ENCODE measurements at places on chromosomes 3 and 15.
A peak's percentile ranks its signal among the peaks of the same experiment; 100 is the strongest.

DNA sequence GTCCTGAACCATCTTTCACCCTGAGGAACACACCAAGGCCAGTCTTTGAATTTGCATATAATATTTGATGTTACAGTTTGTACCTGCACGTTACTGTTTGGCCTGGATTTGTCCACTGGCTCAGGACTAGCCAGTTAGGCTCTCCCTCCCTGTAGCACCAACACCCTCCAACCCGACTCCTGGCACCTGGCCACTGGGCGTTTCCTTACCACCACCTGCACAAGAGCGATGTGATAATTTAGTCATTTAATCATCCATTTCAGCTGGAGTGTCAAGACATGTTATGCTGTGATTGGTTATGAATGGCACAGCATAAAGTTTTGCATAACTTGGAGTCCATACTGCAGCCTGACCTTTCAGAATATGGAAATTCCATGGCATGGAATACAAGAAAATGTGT is 242.4 kb downstream of the KCNMB2 start:
- no peak for DNase-seq

- no peak for DNase-seq
Measured at GRCh38 chr3:174156200-174156599, 702.9 kb upstream of the NAALADL2 start.

DNA sequence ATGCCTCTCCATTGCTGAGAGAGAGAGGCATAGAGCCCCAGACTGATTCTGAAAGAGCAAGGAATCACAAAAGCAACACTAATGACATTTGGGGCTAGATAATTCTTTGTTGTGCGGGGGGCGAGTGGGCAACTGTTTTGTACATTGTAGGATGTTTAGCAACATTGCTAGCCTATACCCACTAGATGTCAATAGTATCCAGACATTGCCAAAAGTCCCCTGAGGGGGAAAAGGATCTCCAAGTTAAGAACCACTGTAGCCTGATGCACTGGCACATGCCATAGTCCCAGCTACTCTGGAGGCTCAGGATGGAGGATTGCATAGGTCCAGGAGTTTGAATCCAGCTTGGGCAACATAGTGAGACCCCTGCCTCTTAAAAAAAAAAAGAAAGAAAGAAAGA is 22.8 kb upstream of the GOLM2 start:
- no peak for DNase-seq

GRCh38 chr3:112514527-112515128 is 15.4 kb upstream of the BTLA start:
- no peak for DNase-seq

GRCh38 chr15:63492541-63493077 is 11.8 kb upstream of the USP3 start:
- DNase-seq = no peak

DNA sequence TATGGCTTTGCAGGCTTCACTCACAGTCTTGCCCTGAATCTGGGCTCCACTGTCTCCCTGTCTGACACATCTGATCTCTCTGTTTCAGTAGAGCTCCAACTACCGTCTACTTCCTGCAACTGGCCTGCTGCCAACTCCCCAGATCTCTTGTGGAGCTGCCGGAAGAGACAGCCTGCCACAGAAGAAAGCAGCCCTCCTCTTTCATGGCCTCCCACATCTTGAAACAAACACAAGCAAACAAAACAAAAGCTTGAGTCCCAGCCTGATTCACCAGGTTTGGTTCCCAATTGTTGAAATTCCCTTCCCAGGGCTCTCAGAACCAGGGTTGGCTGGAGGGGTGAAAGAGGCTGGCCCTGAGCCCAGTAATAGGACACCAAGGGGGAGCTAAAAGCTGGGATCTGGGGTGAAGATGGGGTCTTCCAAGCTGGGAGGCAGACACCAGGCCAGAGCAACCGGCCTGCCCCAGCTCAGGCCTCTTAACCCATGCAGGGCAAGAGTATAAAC is 55.3 kb upstream of the CA12 start:
- DNase-seq = peak; percentile 66

GRCh38 chr3:174336784-174337183 is 522.4 kb upstream of the NAALADL2 start:
- no peak for DNase-seq

DNA sequence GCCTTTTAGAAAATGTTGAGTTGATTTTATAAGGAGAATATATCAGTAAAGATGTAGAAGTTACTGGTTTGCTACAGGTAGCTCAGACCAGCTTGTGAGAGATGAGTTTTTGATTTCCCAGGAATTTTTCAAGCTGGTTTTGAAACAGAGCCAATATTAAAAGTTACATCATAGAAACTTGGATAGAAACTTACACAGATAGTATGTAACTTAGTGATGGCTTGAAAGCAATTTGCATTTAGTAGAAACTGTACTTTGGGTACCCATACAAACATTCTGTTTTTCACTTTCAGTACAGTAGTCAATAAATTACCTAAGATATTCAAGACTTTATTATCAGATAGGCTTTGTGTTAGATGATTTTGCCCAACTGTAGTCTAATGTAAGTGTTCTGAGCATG is 93.4 kb downstream of the RBMS3 start:
- DNase-seq = no peak

DNA sequence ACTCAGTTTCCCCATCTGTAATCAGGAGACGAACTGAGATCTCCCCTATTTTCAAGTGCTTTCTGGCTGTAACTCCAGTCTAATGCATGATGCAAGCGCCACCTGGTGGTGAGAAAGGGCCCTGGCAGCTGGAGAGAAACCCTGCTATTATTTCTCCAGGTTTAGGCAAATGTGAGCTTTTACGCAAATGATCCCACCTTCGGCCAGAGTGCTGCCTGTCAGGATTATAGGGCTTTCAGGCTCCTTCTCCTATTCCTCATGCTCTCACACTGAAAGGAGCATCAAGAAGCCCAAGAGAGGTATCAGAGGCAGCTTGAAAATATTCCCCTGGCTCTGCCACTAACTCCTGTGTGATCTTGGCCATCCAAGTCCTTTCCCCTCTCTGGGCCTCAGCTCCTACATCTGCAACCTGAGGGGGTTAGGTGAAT is 93.9 kb upstream of the RASGRF1 start:
- DNase-seq = peak; percentile 48

- no peak for DNase-seq
Measured at GRCh38 chr15:101608201-101608600, 44.0 kb downstream of the TM2D3 start.

DNA sequence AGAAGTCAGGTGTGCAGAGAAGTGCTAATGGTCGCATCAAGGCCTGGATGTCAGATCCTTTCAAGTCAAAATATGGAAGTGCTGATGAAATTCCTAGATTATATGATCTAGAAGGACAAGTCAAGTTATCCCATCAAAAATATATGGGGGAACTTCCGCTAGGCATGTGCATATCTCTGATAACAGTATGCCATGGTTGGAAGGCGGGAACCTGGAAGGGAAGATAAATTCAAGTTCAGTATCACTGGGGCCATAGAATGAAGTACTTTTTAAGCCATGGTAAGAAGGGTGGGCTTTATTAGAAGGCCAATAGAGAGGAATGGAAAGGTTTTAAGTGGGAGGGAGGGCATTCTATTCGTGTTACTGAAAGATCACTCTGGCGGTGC is 38.3 kb downstream of the MITF start:
- DNase-seq = no peak

Measured in activated CD4-positive, alpha-beta T cell treated with anti-CD3 and anti-CD28 coated beads, Interleukin-2, amount 50 U/mL, for 24 hours (primary cell).